ENCODE measurements at places on chromosomes 11 and 22.

GRCh38 chr11:77065878-77066228 lies 918 bp upstream of the CAPN5 start:
- no peak for DNase-seq

DNA sequence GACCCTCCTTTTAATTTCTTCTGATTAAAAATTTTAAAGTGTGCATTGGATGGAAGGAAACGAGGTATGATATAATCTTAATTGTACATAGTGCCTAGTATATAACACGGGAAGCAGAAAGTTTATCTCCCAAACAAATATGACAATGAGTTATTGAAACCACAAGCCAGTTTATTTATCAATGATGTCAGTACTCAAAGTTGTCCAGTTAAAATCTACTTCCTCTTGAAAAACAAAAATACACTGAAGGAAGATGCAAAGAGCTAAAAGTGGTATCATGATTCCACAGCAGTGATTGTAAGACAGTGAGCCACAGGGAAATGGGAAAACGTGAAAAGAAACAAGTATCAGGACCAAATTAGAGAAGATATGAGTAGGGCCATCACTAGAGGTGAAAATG lies 18.8 kb upstream of the OR5B21 start:
- DNase-seq, result no peak

DNA sequence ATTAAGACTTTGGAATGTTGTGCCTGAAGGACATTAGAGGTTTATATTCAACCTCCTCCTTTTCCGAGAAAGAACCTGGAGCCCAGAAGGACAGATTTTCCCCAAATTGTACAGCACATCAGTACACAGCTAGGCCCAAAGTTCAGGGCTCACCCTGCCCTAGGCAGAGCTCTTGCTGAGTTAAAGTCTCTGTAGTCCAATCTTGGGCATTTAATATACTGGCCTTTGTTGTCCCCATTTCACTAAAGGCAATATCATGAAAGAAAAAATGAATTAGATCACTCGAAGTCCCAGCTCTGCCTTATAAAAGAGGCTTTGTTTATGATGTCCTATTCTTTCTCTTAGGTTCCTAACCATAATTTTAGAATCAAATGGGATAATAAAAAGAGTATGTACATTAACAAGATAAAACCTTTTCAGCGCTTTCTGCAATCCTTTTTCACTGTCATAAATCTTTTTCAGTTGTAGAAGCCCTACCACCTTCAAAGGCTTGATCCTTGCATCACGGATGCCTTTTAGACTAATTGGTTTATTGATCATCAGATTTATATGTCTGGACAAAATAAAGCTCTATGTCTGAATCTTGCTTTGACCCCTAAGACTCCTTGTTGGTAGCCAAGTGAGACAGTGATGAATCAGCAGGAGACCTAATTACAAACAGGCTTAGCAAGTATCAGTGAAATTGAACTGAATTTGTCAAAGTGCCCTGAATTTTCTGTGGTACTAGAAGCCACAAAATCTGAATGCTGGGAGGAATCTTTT lies 39.8 kb downstream of the RELT start:
- no peak for DNase-seq

GRCh38 chr11:843818-844692 lies 1.4 kb downstream of the TSPAN4 start:
- no peak for DNase-seq

- no peak for DNase-seq
Measured at GRCh38 chr22:30547188-30547587, 647 bp upstream of the SEC14L6 start.

DNA sequence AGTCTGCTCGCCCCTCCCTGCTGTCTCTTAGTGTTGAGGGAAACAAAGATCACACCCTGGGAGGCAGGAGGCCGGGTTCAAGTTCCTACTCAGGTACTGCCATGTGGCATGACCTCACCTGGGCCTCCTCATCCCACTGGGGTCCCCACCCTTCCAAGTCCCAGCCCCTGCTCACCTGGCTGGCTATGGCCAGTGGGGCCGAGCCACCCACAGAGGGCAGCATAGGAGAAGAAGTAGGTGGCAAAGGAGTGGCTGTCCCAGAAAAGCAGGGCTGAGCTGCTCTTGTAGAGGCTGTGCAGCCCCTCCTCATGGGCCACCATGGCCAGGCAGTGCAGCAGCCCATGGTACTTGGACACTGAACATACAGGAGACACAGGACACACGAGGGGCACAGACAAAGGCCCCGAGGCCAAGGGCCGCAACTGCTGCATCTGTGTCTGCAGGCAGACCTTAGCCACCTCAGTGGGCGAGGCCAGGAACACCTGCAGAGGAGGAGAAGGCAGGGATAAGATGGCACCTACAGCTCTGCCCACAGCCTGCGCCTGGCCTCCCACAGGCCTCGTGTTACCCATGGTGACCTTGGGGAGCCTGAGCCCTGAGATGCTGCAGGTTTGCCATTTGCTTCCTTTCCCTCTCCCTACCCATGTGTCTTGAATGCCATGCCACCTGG lies 50.6 kb upstream of the MPEG1 start:
- DNase-seq, result no peak

DNA sequence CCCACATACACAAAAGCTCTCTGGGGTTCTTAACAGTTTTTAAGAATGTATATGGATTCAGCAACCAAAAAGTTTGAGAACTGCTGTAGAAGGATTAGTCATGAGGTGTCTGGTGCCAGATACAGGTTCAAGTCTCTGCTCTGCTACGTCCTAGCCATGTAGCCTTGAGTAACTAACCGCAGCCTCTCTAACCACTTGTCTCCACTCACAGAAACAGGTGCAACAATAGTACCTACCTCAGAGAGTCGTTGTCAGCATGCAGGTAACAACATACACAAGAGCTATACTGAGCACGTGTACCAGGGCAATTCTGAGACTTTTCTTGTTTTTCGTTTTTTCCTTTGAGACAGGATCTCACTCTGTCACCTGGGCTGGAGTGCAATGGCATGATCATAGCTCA lies 26.9 kb downstream of the CBX7 start:
- no peak for DNase-seq

- DNase-seq, result no peak
Measured at GRCh38 chr11:371051-371450, 1.8 kb downstream of the B4GALNT4 start.

GRCh38 chr11:112719736-112720525 lies 241.3 kb upstream of the NCAM1 start:
- no peak for DNase-seq

DNA sequence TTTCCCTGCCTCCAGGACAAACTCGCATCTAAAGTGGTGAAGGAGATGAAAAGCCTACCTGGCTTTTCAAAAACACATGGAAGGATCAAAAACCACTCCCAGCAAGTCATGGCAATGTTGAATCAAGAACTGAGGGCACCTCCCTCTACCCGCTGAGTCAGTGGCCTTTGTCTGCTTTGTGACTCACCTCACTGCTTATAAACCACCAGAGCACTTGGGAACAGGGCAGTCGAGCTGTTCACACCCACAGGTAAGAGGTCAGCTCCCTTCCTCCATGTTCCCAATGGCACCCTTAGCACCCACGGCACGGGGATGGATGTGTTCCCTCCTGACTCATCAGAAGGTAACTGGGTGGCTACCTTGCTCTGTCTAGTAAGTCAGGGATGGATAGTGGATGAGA lies 21.7 kb downstream of the TENM4 start:
- no peak for DNase-seq

DNA sequence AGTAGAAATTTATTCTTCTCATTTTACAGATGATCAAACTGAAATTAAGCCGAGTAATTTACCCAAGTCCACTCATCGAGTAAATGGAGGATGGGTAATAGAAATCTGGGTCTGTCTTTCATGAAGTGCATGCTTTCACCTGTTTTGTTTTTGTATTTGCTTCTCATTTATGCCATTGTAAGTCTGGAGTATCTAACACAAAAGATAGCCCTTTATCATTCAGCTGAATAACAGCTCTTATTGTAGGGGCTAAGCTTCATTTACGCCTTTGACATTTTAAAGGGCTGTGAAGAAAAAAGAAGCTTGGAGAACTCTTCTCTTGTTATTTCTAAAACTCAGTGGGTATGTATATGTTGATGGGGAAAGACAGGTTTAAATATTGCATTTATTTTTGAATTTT lies 1196.2 kb upstream of the TENM4 start:
- no peak for DNase-seq

DNA sequence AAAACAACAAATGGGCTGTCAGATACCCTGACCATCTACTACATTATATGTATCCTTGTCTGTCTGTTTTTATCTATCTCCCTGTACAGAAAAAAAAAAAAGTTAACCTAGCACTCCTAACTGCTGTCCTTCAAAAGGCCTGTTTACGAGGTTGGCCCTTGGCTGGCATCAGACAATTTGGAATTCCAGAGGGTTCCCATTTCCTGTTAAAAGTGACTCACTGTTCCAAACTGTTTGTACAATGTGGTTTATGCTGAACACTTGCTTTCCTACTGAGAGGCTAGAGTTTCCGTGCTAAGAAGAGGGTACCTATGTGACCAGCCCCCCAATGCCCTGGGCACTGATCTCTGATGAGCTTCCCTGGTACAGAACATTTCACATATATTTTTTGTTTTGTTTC lies 65.9 kb upstream of the HMGXB4 start:
- DNase-seq, result no peak

DNA sequence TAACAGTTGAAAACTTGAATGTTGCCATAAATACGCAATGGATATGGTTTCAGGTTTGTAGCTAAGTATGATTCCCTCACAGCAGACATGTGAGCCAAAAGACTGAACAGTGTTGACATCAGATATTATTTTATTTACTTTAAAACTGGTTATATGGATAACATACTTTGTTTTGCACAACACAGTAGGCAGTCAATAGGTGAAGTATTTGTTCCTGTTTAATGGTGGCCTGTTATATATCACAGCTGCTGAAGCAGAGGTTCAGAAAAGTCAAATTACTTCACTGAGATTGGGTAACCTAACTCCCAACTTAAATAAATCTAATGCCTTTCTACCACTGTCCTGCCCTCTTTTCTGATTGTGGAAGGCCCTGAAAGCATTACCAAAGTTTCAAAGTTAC lies 44.6 kb downstream of the YAP1 start:
- DNase-seq, result no peak

DNA sequence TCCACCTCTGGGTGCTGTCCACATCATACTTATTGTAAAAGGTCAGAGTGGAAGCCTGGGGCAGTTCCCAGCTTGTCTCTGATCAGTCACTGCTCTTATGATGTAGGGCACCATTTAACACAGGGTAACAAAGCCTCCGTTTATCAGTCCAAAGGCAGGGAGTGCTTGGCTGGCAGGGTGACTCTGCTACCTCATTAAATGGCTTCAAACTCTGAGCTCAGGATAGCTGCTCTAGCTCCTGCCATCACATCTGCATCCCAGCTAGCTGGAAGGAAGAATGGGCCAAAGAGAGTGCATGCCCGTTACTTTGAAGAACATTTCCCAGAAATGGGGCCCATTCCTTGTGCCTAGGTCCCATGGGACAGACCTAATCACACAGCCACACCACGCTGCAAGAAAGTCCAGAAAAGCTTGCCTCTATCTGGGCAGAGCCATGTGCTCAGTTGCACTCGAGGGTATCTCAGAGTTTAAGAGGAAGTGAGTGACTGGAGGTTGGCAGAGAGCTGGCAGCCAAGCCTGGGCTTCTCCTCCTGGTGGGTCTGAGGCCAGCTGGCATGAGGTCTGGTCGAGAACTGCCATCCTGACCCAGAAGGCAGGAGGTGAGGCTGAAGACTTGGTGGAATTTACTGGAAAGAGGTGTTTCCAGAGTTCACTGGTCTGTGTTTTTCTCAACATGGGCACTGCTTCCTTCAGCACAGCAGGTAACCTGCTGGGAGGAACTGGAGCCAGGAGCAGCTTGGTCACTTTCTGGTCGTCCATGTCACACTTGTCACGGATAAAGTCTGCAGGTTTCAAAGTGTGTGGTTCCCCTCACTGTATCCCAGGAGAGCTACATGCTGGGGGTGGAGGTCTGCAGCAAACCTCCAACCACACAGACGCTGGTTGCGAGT lies 935.7 kb downstream of the BRD1 start:
- no peak for DNase-seq

DNA sequence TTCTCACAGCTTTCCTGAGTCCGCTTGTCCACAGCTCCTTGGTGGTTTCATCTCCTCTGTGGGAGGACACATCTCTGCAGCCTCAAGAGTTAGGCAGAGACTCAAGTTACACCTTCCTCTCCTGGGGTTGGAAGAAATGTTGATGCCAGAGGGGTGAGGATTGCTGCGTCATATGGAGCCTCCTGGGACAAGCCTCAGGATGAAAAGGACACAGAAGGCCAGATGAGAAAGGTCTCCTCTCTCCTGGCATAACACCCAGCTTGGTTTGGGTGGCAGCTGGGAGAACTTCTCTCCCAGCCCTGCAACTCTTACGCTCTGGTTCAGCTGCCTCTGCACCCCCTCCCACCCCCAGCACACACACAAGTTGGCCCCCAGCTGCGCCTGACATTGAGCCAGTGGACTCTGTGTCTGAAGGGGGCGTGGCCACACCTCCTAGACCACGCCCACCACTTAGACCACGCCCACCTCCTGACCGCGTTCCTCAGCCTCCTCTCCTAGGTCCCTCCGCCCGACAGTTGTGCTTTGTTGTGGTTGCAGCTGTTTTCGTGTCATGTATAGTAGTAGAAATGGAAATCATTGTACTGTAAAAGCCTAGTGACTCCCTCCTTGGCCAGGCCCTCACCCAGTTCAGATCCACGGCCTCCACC lies 11.7 kb downstream of the RASD2 start:
- DNase-seq, result peak; percentile 76

DNA sequence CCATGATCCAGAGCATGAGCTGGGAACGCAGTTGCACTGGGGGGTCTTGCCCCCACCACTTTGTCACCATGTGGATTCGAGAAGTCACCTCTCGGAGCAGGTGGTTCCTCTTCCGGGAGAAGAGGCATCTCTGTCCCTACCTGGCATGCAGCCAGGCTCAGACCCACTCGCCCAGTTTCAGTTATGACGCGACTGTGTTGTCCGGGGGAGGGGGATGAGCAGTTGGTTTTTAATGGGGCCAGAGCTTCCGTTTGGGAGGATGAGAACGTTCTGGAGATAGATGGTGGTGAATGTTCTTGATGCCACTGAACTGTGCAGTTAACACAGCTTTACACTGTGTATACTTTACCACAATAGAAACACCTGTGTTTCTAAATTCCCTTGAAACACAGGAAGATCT lies 41.5 kb downstream of the DHCR7 start:
- no peak for DNase-seq

DNA sequence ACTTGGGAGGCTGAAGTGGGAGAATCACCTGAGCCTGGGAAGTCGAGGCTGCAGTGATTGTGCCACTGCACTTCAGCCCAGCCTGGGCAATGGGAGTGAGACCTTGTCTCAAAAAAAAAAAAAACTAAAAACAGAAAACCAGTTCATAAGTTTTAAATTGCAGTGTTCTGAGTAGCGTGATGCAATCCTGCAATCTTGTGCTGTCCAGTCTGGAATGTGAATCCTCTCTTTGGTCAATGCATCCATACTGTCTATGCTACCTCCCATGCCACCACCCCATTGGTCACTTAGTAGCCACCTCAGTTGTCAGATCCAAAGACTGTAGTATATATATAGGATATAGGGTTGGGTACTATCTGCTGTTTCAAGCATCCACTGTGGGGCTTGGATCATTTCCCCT lies 11.1 kb downstream of the YAP1 start:
- no peak for DNase-seq

Data from stimulated activated naive CD4-positive, alpha-beta T cell treated with Interleukin-2 at 50 U/mL for 16 hours (primary cell).